ENCODE measurements at places on chromosomes 2 and 18.

DNA sequence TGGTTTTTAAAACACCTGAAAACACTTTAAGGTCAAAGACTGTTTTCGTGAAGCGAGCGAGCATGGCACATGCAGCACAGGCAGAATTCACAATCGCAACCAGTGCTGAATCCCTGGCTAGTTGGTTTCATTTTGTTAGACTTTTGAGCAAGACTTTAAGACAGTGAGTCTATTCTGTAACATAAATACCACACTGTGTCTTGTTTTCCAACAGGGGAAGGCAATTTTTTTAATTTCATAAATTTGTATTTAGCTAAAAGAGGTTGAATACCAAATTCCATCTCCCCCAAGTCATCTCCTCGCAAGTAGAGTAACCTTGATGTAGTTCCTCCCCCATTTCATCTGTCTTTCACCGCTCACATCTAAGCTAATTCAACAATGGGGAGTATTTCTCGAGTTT lies 1.4 kb downstream of the CERKL start:
- DNase-seq: no peak

DNA sequence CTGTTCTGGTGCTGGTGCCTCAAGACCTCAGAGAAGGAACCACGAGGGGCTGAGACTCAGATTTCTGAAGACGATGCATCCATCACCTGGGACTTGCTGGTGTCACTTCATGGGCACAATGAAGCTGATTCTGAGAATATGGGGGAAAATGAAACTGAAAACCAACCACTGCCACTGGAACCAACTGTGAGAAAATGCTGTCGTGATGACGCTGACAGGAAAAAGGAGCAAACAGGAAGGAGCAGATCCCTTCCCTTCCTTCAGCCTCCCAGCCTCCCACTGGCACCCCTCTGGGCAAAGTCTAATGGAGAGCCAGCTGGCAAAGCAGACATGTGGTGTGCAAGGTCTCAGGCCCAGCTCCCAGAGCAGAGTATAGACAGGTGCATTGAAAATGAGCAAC lies 109.7 kb downstream of the FOXI3 start:
- DNase-seq: no peak

- DNase-seq: no peak
These were observed 35.7 kb downstream of the MYO3B start for GRCh38 chr2:170213651-170214050.

DNA sequence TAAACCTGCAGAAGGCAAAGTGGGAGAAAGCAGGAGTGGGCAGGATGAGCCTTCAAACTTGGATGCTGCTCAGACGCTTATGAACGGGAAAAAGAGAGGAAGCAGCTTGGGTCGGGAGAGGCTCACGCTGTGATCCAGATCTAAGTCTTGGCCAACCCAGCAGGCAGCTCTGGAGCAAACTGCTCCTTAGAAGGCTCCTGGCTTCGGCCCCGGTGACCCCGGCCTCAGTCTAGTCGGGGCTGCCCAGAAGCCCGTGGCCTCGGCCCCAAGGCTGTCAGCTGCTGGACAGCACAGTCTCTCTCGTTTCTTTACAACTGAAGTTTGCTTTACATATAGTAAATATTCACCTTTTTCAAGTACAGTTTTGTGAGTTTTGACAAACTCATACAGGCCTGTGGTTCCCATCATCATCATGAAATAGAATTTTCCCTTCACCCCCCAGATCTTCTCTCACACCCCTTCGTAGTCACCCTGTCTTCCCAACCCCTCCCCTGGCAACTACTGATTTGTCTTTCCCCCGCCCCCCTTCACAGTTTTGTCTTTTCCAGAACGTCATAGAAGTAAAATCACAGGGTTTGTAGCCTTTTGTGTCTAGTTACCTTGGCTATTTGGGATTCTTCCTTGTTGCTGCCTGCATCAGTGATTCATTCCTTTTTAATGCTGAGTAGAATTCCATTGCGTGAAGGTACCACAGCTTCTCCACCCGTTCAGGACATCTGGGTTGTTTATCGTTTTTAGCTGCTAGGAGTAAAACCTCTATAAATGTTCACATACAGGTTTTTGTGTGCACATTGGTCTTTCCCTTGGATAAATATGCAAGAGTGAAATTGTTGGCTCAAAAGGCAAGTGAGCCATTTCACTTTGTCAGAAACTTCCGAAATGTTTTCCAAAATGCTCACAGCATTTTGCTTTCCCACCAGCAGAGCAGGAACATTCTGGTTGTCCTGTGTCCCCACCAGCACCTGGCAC lies 35.1 kb downstream of the MYO7B start:
- DNase-seq: peak; percentile 30

- DNase-seq: no peak
These were observed 5.3 kb upstream of the NCK2 start for GRCh38 chr2:105739426-105739825.

- no peak for DNase-seq
These were observed 24.2 kb downstream of the LDLRAD4 start for GRCh38 chr18:13242797-13243196.

- DNase-seq: peak; percentile 66
These were observed 89.4 kb upstream of the MAP2 start for GRCh38 chr2:209334188-209335017.

DNA sequence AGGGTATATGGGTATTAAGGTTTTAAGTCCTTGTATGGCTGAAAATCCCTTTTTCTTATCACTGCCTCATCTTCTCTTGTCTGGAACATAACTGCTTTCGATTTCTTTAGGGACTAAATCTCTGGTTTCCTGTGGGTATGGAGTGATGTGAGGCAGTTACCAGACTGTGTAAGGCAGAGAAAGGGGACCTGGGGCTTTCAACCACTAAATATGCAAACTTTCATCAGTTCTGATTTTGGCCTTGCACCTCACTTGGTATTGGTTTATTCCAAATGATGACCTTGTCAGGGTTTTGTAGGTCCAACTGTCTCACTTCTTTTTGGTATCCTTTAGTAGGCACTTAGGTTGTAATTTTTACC lies 9.3 kb downstream of the MAP4K4 start:
- DNase-seq: no peak

- DNase-seq: peak; percentile 50
These were observed 50.0 kb downstream of the CPO start for GRCh38 chr2:206989311-206989710.

DNA sequence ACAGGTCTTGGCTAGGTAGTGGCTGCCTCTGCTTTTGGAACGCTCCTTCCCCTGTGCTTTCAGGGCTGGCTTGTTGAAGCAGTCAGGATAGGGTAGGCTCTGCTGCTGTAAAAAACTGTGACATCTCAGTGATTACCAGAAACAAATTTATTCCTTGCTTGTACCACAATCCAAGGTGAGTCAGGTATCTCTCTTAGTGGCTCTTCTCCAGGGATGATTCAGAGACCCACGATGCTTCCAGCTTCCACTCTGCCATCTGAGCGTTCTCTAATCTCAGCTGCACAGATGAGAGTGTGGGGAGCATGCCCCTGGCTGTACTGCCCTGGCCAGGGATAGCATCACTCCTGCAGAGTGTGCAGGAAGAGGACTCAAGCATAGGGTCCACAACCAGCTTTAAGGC lies 174.9 kb downstream of the VAPA start:
- DNase-seq: peak; percentile 47

DNA sequence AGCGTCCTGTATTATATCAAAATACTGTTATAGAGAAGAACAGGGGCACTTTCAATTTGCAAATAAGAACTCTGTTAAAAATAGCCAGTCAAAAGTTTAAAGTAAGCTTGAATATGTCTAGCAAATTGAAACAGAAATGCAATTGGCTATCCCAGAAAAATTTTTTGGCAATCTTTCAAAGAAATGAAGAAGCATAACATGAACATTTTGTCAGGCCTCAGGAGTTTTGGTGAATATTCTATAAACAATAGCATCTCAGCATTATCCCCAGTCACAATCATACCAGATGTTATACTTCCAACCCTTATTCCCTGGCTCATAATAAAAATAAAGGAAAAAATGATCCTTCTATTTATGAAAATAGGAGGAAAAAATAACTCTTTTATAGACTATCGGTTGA lies 252.4 kb downstream of the GRB14 start:
- no peak for DNase-seq

GRCh38 chr2:239720361-239721360 lies 304.5 kb downstream of the NDUFA10 start:
- no peak for DNase-seq
